ENCODE measurements at places on chromosomes 7 and 10.

DNA sequence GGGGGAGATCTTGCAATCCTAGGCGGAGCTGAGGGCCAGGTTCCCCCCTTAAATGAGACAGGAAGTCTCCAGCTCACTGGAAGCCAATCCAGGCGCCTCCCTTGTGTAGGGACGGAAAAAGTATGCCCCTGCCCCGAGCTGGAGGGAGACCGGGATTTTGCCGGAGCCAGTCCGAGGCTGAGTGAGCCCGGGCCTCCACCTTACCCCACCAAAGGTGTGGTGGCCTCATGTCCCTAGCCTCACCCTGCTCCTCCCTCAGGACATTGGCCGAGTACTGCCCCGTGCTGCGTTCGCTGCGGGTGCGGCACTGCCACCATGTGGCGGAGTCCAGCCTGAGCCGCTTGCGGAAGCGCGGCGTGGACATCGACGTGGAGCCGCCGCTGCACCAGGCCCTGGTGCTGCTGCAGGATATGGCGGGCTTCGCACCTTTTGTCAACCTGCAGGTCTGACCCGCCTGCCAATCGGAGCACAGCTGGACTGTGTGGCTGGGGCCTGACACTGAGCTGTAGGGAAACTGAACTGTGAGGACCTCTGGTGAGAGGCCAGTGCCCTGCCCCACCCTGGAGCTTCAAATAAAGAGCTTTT is 2.0 kb downstream of the FBXL15 start:
- DNase-seq, result peak; percentile 5

DNA sequence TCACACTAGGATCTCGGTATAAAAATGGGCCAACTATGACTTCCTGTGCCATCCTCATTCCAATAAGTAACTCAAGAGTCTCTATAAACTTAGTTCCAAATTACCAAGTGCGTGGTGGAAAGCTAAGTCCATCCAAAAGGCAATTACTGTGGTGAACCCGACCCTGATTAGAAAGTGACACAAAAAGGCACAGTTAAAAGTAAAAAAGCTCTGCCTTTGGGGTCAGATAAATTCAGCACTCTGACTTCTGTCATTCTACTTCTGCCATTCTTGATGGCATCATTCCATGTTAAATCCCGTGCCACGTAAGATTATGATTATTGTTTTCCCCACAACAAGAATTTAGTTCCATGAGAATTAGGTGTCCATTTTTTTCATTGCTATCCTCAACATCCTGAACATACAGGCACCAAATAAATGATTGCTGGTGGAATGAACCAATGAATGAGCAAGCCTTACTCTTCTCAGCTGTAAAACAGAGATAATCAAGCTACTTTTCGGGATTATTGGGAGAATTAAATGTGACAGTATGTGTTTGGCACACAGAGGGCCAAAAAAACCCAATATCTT is 877 bp downstream of the NCOA4 start:
- DNase-seq, result no peak

- no peak for DNase-seq
Measured at GRCh38 chr10:97459111-97459510, 13.1 kb downstream of the ZDHHC16 start.

DNA sequence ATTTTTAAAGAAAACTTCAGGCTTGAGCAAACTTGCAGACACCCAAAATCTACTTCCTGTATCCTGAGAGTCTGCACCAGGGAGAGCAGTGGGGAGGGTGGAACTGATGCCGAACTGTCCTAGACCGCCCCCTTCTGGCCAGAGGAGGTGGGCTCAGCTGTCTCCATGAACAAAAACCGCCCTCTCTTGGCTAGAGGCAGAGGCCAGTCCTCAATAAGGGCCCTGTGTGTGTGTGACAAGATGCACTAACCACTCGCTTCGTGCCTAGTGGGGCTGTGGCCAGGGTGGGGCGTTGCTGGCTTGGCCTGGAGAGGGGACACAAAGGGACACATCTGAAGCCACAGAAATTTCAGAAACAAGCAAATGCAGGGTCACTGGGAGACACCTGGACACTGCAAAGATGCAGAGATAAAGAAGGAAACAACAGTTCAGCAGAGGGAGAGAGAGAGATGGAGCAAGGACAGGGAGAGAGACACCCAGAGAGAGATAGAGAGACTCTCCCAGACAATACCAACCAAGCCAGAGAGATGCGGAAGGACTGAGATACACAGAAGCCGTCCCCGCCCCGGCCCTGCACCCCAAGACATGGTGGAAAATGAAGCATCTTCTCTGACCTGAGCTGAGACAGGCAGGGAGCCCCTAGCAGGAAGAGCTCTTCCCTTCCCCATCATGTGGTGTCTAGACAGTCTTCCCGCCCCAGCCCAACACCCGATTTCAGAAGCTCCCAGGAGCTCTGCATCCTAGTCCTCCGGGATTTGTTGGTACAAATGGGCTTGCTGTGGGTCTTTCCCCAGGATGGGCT is 22.7 kb upstream of the FXYD4 start:
- DNase-seq, result peak; percentile 5

DNA sequence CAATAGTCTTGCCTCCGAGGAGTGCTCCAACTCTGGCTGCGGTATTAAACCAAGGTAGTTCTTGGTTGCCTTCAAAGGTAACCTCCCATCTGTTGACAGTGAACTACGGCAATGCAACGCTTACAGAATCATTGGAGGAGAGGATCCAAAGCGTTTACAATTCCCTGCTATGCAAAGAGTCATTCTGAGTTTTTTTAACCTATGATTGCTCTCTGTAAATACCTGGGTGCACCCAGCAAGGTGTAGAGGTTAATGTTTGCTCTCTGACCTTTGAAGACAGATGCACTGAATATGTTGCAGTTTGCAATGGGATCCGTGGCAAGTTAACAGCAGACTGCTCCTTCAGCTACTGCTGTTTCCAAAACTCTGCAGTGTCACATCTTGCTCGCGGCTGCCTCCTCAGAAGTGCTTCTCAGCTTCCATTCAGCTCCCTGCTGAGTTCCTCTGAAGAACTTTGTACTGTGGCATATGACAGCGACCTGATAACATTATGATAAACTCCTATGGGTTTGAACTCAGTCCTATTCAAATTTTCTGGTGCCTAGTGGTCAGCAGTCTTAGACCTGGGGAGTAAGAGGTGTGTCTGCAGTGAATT is 29.0 kb downstream of the KIAA1217 start:
- no peak for DNase-seq

DNA sequence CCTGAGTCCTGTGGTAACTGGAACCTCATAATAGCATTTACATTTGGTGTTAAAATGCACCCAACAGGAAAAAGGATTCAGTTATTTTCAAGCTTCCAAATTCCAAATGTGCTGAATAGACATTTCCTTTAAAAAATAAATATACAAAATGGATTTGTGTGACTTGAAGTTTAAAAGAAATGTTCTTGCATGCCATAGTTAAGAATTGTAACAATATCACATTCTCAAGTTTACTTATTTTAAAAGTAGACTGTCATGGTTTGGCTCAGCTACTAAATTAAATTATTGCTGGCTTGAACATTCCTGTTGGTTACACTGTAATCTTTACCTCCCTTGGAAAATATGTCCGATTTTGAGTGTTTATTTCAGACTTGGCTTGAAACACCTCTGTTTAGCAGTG is 31.5 kb downstream of the BICC1 start:
- DNase-seq, result no peak

- DNase-seq, result no peak
Measured at GRCh38 chr7:156001496-156002260, 189.4 kb upstream of the SHH start.

GRCh38 chr10:5665373-5666007 is 905 bp downstream of the ASB13 start:
- no peak for DNase-seq

DNA sequence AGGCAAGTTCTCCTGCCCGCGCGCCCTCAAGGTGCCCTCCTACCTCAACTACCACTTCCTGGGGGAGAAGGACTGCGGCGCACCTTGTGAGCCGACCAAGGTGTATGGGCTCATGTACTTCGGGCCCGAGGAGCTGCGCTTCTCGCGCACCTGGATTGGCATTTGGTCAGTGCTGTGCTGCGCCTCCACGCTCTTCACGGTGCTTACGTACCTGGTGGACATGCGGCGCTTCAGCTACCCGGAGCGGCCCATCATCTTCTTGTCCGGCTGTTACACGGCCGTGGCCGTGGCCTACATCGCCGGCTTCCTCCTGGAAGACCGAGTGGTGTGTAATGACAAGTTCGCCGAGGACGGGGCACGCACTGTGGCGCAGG is 1.4 kb downstream of the FZD1 start:
- no peak for DNase-seq

DNA sequence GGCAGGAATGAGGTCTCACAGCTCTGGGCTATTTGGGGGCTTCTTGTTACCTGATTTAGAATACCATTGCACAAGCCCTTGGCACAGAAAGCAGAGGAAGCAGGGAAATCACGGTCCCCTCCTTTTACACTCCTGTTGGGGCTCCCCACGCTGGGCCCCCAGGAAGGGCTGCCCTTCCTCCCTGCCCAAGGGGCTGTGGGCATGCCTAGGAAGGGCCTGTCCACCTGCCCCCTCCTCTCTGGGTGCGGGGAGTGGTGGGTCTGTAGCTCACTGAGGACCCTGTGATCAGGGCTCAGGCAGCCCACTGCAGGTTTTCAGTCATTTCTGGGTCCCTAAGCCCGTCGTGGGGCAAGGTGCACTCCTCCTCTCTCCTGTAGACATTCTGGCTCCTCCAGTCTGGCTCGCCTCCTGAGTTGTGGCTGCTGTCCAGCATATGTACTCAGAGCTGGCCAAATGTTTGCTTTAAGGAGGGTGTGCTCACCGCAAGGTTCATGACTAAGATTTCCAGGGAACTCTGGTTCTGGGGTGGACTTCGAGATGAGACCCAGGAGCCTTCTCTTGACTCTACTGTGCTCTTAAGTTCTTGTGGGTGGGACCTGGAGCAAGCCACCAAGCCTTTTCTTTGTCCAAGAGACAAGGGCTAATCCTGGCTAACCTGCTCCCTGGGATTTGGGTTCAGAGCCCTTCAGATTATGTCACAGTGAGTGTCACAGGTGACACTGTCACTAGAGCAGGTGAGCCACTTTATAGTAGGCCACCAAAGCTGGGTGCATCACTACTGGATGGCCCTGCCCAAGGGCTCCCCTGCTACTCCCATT is 56.0 kb downstream of the TACR2 start:
- no peak for DNase-seq

- DNase-seq, result no peak
Measured at GRCh38 chr7:24455813-24456525, 117.3 kb upstream of the PALS2 start.

DNA sequence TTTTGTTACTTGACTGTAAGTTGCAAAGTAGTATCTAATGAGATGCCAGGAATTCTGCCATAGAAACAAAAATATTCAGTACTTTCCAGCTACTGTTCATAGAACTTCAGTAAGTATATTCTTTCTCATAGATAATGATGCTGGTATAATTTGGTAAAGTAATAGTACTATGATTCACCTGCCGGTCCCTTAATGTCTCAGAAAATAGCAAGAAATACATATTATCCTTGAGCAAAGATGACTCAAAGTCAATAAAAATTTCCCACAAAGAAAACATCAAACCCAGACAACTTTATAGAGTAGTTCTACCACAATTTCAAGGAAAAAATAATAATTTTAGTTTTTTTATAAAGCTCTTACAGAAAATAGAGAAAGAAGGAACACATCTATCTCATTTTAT is 105.4 kb downstream of the EPDR1 start:
- DNase-seq, result no peak

DNA sequence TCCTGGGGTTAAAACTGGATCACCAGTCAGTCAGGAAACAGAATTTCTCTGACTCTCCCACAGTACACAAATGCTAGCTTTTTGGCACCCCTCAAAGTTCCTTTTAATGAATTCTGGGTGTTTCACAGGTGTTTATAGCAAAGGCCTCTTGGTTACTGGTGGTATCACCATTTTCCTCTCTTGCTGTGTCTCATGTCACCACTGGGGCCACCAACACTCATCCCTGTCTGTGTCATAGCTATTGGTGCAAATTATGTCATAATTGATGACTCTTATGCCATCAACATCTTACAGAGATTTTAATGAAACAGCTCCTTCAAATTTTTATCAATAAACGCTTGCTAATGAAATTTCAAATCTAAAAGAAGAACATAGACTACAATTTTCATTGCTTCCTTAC is 27.7 kb upstream of the OSBPL3 start:
- DNase-seq, result no peak

GRCh38 chr7:77217474-77218185 is 18.0 kb upstream of the FGL2 start:
- DNase-seq, result no peak

GRCh38 chr10:75197906-75198305 is 12.7 kb upstream of the VDAC2 start:
- DNase-seq, result no peak

- DNase-seq, result no peak
Measured at GRCh38 chr7:134018306-134018705, 108.8 kb upstream of the LRGUK start.

- no peak for DNase-seq
Measured at GRCh38 chr10:391305-391704, 256.1 kb downstream of the ZMYND11 start.

DNA sequence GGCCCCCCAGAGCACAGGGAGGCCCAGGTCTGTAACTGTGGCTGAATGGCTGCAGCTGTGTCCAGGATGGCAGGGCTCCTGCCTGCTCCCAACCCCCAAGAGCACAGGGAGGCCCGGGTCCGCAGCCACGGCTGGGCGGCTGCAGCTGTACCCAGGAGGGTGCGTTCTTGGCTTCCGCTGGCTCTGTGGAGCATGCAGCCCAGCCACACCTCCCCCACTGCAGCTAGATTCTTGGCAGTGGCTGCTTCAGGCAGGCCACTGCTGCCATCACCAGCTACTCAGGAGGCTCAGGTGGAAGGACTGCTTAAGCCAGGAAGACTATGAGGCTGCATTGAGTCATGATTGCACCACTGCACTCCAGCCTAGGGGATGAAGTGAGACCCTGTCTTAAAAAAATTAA is 27.9 kb downstream of the C7orf25 start:
- DNase-seq, result no peak

- DNase-seq, result no peak
Measured at GRCh38 chr7:54260941-54261371, 281.2 kb upstream of the VSTM2A start.

DNA sequence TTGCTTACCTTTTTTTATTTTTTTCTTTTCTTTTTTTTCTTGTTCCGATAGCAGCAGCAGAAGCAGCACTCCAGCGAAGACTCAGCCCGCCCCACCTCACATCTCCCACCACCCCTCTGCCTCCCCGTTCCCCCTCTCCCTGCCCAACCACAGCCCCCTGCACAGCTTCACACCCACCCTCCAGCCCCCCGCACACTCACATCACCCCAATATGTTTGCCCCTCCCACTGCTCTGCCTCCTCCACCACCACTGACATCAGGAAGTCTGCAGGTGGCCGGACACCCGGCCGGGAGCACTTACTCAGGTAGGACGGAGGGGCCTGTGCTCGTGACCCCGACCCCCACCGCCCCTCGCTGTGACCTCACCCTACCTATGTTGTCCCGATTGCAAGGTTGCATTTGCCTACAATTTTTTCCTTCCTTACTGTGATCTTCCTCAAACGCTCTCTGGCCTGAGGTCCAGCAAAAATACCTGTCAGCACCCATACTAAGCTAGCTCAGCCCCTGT is 367.2 kb upstream of the GALNT17 start:
- DNase-seq, result no peak

Measured in NCI-H748 treated with DMSO at 0.1 percent for 48 hours (cell line).